ENCODE measurements at places on chromosomes 1 and 21.

DNA sequence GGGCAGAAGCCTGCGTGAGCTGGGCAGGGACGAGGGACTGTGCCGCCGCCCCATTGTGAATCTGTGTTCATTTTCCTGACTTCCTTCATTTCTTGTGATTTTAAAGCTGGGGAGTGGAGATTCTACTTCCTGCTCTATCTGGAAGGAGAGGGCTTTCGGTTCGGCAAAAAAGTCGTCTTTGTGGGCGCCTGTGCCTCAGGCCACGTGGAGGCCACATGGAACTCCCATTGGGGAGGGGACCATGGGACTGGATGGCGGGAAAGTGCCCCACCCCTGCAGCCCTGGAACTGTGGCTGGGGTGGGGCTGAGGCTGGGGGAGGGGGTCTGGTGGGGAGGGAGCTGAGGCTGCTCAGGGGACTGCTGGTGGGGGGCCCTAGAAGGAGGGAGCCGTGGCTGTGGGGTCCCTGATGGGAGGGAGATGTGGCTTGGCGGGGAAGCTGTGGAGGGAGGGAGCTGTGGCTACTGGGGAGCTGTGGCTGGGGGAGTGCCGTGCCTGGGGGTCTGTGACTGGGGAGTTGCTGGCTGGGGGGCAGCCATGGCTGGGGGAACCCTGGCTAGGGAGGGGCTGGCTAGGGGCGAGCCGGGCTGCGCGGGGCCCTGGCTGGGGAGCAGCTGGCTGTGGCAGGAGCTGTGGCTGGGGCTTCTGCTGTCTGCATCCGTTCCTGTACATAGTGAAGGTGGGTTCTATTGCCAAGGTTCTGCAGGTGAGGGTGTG is 31.5 kb downstream of the COL18A1 start:
- no peak for DNase-seq

GRCh38 chr1:197200272-197200899 is 53.9 kb upstream of the ASPM start:
- no peak for DNase-seq

- no peak for DNase-seq
Observed at GRCh38 chr1:155125946-155126555, 1.6 kb upstream of the EFNA1 start.

DNA sequence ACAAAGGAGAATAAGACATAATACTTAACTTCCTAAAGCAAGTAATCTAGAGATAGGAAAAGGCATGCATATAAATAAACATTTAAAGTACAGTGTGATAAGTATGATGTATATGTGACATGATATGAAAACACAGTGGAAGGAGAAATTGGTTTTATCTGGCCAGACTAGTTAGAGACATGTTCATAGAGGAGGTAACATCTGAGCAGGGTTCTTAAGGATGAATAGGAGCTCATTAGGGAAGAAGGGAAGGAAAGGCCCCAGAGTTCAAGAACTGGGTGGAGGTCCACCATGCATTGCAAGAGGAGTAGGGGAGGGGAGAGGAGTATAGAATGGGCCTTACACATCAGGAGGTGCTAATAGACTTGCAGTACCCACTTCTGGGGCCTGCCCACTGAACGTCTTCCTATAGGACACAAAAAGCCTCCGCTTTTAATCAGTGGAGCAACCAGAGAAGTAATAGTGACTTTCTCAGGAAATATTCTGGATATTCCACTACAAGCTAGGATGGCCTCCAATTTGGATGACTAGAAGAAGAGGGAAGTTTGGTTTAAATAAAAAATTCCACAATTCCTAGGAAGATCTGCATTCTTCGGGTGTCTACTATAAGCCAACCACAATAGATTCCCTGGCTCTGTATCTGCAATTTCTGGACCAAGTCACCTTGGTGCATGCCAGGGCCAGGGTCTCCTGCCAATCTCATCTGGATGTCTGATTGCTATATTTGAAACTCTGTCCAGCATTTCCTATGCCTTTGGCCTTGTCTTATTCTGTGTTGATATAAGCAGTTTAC is 41.9 kb downstream of the NGF start:
- no peak for DNase-seq

DNA sequence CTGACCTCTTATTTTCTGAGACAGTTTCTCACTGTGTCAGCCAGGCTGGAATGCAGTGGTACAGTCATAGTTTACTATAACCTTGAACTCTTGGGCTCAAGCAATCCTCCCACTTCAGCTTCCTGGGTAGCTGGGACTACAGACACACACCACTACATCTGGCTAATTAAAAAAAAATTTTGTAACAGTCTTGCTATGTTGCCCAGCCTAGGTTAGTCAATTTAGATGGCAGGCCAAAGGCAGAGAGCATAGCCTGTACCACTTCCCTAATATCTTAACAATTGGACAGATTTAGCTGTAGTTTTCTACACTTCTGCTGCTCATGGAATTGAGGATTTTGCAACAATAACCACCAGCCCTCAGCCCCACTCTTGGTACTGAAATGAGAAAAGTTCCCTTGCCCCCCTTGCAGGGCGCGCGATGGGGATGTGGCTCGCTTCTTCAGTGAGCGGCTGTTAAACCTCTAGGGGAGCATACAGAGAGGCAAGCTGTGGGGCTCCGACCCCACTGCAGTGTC is 34.9 kb upstream of the PTGFRN start:
- DNase-seq, result no peak

- DNase-seq, result no peak
Observed at GRCh38 chr1:14783592-14783886, 185.1 kb downstream of the KAZN start.

Data from NCI-H748 treated with DMSO at 0.1 percent for 48 hours (cell line).